Inflammatory macrophage treated with lipopolysaccharide for 1 hour (primary cell): ENCODE measurements at places on chromosomes 5 and 9.

- DNase-seq = no peak
Measured at GRCh38 chr9:115142517-115143270, 24.7 kb upstream of the TNC start.

GRCh38 chr9:89410022-89410421 is 87.9 kb downstream of the SEMA4D start:
- DNase-seq = no peak

GRCh38 chr5:99331061-99331460 is 402.3 kb upstream of the CHD1 start:
- DNase-seq = no peak

DNA sequence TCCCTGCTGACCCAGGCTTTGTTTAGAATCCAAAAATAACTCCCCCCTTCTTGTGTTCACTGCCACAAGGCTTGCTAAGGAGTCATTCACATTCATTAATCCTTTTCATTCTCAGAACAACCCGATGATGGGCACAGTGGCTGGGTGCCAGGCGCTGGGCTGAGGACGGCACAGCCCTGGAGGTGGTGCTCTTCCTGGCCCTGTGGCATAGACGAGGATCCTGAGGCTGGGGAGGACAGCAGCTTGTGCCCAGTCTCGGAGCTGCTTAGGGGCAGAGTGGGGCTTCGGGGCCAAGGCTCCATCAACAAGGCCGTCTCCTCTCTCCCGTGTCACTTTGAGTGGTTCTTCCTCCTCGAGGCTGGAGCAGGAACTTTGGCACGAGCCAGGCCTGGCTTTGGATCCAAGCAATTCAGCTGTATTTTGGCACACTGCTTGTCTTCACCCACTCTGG is 166.7 kb downstream of the TTLL11 start:
- no peak for DNase-seq

- no peak for DNase-seq
Measured at GRCh38 chr5:143696921-143697320, 115.0 kb upstream of the HMHB1 start.
